ENCODE measurements at places on chromosomes 3 and 15.

DNA sequence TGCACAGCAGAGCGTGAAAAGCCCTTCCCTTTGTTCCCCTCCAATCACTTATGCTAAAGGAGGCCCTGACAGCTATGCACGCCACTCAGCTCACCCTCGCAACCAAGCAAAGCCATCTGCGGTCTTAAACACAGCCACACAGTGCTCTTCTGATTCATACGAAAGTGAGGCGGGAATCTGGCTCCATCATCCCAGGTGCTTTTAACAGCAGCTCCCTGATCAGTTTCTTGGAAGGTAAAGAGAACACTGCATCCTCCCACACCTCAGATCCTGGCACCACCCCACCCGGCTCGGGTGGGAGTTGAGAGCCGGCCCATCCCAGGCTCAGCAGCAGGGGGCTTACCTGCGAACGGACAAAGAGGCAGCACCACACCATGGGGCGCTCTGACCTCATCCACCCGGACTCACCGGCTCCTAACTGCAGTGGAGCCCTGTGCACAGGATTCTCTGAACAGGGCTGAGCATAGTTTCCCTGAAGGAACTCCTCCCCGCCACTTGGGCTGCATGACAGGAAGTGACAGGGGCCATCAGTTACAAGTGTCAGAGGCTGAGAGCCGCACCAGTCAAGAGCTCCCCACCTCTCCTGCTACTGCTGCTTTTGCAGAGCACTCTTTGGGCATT lies 114.3 kb upstream of the ARHGEF3 start:
- DNase-seq = peak; percentile 80

- DNase-seq = peak; percentile 38
Measured at GRCh38 chr15:62847900-62848489, 194.6 kb upstream of the TPM1 start.

DNA sequence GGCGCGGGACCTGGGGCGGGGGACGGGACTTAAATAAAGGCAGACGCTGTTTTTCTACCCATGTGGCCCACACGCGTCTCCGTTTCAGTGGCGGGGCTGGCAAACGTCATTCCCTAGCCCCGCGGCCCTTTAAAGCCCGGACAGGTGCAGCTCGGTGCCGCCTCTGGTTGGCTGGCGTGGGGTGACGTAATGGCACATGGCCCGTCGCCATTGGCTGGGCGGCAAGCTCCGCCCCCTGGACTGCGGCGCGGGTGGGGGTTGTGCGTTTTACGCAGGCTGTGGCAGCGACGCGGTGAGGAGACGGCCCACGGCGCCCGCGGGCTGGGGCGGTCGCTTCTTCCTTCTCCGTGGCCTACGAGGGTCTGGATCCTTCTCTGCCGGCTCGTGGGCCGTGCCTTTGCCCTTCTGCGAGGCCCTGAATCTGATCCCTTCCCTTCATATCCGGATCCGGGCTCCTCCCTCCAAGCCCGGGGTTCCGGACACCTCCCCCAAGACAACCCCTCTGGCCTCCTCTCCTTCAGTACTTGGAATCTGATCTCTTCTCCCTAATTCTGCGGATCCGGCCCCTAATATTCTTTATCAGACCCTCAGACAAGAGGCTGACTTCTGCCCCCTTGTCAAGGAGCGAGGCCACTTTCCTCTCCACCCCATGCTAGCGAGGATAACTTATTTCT lies at the start of gene CRELD1:
TSS of gene CRELD1 (plus strand) at position 274 of the 674 bp plus-strand sequence. CDS start 605 bp downstream, outside the sequence.
- DNase-seq = peak; percentile 92

DNA sequence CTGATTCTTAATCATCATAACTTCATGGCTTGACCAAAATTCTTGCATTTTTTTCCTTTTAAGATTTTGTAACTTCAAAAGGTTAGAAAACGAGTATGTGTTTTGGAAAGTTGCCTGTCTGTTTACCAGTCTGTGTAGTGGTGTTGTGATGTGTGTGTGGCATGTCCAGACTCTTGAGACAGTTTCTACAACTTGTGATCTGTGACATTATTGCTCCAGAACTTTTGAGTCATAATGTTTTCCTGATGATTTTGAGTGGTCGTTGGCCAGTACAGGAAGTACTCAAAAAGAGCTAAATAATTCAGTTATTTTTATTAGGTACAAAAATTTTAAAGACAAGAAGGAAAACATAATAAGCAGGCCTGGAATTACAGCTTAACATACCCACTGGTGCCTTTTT lies 229.0 kb upstream of the C2CD4B start:
- DNase-seq = no peak

- no peak for DNase-seq
Measured at GRCh38 chr3:182979103-182979673, 1.1 kb downstream of the DCUN1D1 start.

DNA sequence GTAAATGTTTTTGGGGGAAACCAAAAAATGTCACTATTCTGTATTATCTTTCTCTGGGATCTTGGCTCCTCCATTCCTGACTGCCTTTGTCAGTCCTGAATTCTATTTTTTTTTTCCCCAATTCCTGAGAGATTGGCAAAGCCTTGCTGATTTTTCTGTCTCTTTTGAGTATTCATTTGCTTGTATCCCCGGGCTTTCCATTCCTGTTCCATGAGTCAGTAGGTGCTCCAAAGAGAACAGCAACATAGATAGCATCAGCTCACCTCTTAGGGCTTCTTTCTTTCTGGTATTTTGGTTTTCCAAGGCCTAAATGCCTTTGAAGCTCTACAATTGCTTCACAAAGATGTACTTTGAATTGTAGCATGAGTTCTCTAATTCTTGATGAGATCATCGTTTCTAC lies 271.7 kb upstream of the LRRC3B start:
- no peak for DNase-seq

- no peak for DNase-seq
Measured at GRCh38 chr15:92656089-92656488, 514 bp upstream of the FAM174B start.

DNA sequence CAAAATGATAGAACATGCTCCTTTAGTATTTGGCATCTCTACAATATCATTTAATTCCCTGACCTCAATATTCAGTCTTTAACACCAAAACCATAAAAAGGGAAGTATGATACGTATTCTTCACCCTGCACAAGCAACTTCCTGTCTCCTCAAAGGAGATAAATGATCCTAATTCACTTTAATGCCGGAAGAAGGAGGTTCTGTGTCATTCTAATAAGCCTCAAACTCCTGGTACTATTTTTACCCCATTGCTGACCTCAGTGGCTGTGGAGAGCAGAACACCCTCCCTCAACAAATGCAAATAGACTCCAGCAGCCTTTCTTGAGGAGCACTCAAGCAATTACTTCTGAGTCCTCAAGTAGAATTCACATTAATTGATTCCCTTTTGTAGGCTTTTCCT lies 173.3 kb downstream of the TMEM108 start:
- DNase-seq = no peak

- DNase-seq = no peak
Measured at GRCh38 chr3:116905794-116906193, 196.2 kb downstream of the TUSC7 start.

DNA sequence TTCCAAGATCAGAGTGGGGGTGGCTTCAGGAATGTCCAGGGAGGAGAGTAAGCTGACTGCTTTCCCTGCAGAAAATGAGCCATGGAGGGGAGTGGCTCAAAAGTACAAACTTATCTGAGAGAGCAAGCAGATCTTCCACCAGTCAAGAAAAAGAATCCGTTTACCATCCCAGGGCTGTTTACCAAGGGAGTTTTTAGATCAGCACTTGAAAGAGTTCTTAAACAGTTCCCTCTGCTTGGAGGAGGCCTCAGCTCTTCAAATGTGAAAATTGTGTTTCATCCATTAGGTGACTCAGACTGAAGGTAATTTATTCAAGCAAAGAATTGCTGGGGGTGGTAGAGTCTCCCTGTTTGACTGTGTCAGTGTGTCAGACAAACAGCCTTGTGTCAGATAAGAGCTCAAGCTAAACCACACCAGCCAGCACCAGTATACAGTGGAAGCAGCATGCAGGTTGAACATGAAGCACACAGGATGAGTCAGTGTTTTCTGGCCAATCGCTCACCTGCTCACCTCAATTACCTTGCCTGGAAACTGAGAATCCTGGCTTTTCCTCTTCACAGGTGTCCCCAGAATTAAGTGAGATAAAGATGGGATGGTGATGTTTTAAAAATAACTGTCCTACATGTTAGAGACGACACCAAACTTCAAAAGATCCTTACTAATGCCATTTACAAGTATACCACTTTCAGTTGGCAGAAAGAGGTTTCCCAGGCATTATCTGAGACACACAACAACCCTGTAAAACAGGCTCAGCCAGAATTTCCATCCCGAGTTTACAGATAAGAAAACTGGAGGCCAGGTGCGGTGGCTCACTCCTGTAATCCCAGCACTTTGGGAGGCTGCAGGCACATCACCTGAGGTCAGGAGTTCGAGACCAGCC lies 21.7 kb downstream of the SH3BP5 start:
- peak; percentile 82 for DNase-seq

DNA sequence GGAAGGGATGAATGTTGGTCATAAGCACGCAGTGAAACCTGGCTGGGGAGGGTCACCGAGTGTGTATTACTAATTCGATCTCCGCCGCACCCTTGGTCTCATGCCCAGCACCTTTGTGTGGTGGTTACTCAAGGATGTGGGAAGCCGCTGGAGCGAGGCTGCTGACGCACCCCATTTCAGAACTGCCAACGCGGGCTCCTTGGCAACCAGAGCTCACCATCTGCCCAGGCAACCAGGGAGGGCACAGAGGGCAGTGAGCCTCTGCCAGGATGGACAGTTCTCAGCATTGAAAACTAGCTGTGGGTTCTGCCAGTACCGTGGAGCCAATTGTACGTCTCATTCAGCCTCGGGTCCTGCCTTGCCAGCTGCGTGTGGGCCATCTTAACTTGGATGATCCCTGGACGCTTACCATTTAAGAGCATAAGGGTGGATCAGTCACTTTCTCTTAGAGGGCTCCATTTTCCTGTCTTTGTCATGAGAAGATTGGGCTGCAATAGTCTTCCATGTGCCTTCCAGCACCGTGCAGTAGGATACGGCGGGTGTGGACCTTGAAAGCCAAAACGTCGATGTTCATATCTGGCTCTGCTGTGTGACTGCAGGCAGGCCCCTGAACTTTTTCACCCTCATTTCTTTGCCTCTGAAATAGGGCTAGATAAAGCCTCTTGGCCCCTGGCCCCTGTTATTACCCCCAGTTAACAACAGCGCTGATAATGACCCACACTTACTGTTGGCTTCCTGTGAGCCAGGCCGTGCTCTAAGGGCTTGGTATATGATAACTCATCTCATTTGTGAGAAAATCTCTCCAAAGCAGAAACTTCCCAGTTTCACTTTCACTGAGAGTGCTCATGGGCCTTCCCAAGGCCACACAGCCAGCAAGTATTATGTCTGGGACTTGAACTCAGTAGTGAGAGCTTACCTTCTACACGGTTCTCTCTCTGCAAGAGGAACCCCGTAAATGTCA lies 238.8 kb downstream of the OPA1 start:
- no peak for DNase-seq

DNA sequence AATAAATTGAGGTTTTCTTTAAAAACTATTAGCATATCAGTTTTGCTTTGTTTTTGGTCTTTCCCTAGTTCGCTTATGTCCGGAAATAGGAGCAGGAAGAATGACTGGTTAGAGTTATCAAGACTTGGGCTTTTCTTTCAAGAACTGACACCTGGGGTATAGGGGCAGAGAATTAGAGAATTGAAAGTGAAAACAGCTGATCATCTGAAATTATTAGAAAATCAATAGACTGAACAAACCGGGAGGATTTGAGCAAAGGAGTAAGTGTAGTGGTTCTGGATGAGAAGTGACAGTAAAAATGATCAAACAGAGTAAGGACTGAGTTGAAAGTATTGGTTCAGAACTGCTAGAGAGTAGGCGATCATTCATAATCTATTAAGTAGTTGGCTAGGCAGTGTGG lies 6.0 kb downstream of the MINDY2 start:
- DNase-seq = no peak

DNA sequence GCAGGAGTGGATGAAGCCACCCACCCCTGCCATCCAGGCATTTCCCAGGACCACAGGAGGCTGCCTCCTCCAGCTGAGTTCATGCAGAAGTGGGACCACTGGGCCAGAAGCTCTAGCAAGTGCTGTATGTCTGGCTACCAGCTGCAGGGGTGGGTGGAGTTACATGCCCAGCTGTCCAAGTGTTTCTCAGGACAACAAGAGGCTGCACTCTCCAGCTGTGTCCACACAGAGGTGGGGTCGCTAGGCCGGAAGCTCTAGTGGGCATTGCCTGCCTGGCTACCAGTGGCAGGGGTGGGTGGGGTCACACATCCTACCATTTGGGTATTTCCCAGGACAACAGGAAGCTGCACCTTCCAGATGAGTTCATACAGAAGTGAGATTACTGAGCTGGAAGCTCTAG lies 234.0 kb upstream of the PPP2R3A start:
- DNase-seq = no peak

DNA sequence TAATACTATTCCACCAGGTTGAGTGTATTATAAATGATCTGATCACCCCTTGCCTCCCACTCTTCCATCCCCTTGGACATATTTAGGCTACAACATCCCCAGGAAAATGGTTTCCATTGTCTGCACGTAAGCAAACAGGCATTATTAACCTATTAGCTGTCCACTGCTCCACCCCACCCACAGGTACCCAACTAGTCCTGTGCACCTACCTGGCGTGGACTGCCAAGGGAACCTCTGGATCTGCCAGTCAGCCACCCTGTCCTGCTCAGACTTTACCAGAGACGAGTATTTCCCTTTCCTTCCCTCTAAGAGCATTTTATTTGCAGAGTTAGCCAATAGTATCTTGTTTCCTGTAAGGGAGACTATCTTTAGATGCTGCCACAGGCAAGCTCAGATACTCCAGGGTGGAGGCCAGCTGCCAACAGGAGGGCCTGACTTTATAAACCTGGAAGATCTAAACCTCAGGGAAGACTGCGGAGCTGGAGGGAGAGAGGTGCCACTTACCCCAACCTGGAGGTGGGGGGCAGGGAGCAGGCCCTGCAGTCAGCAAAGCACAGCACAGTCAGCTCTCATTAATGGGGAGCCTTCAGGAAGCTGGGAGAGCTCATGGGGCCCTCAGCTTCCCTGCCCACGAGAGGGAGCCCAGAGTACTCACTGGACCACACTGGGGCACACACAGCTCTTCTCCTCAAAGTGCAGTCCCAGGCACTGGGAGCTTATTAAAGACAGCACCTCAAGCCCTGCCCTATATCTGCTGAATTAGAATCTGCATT lies at the start of gene CX3CR1:
TSS of gene CX3CR1 (minus strand) at position 292 of the 773 bp plus-strand sequence. CDS start 13,527 bp downstream, outside the sequence.
- DNase-seq = no peak

DNA sequence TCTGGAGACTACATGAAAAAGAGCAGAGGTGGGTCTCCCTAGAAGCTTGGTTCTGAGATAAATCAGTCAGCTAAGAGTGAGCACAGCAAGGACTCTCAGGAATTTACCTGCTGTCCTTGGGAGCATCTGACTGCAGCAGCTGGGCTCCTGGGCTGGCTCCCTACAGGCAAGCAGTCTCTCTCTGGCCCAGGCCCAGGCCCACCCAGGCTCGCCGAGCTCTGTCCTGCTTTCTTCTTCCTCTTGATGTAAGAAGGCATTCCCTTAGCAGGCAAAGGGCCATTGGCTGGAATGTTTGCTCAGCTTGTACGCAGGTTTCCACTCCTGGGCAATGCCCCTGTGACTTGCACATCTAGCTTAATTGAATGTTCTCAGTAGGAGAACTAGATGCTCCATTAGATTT lies 4.3 kb upstream of the RBP2 start:
- no peak for DNase-seq

GRCh38 chr15:41284427-41285177 lies 47.8 kb downstream of the OIP5 start:
- DNase-seq = no peak
